ENCODE measurements at places on chromosomes 13 and 19.
A peak's percentile ranks its signal among the peaks of the same experiment; 100 is the strongest.

- peak; percentile 33 for ATAC-seq
These were observed 1.1 kb downstream of the NAXD start for GRCh38 chr13:110616103-110617101.

GRCh38 chr13:47673009-47673850 is 327.8 kb downstream of the SUCLA2 start:
- no peak for ATAC-seq

GRCh38 chr19:51277112-51277511 is 26.2 kb downstream of the SIGLECL1 start:
- no peak for ATAC-seq

DNA sequence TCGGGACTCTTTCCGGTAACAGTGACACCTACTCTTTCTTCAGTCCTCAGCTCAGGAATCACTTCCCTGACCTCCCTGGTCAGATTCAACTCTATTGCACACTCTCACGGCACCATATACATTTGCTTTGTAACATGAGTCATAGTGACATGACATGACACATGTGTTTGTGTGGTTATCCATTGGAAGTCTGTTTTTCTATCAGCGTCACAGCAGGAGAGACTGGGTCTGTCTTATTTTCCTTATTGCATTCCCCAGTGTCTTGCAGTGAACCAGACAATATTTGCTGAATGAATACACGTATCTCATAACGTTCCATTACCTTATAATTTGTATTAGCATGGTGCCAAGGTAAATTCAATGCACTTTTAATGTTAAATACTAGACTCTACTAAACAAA is 102.0 kb downstream of the DCLK1 start:
- no peak for ATAC-seq

DNA sequence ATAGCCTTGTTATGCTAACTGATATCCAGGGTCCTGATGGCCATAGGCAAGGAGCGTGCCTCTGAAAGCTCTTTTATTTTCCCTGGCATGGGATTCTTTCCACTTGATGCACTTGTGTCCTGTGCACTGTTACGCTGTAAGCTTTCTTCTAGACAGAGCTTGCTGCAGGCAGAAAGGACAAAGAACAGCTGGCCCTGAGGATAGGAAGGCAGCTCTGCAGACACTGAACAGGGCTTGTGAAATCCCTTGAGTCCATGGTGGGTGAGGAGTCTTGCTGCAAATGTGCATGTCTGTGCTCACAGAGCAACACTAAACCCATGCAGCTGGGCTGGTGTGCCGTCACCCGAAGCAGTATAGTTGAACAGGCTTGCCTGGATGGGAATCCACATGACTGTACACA is 126.6 kb downstream of the AKAP11 start:
- no peak for ATAC-seq

DNA sequence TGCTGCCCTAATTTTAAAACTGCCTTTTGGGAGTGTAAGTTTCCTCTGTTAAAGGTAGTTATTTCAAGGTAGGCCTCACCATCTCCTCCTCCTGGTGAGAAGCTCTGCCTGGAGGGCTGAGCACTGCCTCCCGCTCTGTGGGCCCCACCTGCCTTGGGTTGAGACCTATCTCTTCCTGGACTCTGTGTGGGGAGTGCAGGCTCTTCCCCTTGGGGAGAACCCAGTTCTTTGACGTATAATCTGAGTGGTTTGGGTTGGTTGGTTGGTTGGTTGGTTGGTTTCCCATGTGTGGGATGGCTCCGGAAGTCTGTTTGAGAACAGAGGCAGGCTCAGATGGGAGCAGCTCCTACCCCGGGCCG is 39.1 kb downstream of the ACTN4 start:
- ATAC-seq, result no peak

DNA sequence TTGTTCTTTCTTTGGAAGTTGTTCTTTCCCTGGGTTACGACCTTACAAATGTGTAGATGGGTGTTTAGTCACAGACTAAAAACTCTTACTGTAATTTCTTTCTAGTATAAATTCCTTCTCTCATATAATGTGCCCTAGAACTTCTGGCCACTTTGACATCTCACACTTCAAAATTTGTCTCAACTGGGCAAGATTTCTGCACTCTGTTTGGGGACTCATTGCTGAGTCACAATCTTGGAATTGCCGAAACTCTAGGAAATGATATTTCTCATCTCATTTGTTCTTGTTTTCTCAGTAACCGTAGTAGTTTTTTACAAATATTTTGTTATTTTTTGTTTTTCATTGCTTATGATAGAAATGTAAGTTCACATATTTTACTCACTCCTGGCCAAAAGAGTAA is 2523.2 kb upstream of the PCDH20 start:
- ATAC-seq, result no peak

DNA sequence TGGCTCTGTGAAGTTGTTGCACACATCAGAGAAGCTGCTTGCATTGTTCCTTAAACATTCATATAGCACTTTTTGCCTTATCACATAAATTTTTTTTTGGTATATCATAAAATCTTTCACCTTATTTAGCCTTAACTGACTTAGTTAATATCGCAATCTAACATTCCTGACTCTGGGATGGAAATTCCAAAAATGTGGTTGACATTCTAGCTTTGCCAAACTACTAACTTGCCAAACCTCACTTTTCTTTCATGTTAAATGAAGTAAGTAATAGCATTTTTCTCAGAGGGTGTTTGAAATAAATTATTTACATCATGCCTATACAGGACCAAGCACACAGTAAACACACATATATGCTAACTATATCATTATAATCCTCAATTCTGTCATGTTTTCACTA is 736.9 kb upstream of the PCDH9 start:
- no peak for ATAC-seq

DNA sequence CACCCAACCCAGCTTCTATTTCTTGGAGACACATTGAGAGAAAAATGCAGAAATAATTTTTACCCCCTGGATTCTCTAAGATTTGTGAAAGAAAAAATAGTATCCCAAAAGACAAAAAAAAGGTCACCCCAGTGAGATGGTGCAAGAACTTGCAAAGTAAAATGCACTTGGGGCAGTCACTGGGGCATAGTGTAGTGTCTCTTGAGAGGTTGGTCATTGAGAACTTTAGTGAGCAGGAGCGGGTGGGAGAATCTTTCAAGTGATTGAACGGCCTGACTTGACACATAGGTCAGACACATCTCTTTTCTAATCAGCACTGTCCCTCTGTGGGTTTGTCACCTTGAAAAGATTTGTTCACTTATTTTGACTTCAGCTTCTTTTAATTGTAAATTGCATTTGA is 2.4 kb downstream of the ZNF85 start:
- no peak for ATAC-seq

DNA sequence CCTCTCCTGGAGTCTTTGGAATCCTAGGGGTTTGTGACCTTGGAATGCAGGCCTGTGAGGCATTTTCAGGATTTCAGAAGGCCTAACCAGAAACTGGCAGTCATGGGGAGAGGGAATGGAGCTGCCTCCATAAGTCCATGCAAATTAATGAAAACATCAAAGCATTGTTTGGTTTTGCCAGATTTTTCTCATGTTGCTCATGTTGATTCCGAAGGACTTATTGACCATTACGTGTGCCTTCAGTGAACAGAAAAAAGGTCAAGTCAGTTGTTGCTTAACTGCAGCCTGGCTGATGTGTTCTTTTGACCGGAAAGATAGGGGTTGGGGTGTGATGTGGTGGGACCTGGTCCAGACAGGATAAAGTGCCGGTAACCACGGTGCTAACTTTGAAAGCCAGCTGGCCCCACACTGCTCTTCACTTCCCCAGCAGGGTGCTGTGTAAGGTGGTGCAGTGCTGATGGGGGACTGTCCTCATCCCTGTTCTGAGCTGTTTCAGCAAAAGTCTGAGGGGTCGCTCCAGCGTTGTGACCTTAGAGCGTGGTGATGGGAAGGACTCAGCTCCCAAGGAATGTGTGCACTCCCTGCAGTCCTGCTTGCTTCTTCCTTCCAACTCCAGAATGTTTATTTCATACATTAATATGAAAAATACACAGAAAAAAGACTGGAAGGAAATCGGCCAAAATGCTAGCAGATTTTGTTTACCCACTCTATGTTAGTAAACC is 3.5 kb downstream of the RNF113B start:
- no peak for ATAC-seq

DNA sequence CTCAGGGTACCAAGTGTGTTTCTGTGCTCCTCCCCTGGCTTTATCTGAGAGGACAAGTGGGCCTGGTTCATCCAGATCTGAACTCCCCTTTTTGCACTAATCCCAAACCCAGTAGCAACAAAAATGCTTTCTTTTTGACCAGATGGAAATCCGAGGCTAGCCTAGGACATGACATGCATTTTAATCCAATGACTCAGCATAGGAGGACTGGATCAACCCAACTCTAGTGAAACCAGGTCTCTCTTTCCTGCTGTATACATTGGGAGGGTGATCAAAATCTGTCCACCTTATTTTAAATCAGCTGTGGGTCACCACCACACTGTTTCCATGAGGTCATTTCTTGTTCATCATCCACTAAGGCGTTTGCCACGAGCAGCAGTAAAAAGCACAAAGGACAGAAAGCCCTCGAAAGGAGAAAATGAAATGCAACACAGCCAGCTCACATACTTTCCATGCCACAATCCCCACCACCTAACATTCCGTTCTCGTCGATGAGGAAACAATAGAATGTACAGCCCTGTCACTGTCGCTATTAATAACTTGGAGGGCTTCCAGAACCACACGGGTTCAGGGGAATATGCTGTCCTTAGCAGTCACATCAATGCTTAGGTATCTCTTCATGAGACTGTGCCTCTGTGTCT is 543.0 kb downstream of the IRS2 start:
- no peak for ATAC-seq

GRCh38 chr19:44777715-44778347 is at the start of gene CBLC:
Gene CBLC (plus strand): TSS chr19:44777890. CDS start chr19:44777932, 42 bp downstream.
- ATAC-seq, result no peak

DNA sequence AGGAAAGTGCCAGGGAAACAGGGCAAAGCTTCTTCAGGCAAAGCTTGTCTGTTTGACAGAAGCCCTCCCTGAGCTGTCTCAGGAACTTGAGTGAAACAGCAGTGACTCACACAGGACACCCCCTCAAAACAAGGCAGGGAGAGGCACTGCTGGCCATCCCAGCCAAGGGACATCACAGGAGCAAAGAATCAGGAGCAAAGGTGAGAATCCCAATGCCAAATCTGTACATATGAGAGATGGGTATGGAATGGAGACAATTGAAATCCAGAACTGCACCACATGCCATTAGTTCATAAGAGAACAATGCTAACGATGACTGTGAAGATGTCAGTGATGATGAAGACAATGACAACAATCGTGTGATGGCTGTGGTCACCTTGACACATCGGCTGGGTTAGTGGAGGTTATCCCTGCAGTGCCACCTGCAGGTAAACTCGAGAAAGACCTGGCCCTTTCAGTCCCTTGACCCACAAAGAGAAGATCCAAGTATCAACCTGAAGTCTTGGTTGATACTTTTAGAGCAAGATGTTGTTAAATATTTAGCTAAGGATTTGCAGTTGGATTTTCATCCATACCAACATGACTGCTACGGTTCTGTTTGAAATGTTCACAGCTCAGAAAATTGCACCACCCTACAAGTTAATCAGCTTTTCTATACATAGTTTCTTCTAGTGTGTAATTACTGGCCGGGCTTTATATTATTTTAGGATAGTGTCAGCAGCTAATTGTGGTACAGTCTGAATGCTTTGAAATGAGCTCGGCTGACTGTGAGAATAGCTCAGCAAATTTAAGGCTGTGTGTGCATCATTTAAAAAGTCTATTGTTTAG is 42.0 kb upstream of the IPO5 start:
- ATAC-seq, result no peak

DNA sequence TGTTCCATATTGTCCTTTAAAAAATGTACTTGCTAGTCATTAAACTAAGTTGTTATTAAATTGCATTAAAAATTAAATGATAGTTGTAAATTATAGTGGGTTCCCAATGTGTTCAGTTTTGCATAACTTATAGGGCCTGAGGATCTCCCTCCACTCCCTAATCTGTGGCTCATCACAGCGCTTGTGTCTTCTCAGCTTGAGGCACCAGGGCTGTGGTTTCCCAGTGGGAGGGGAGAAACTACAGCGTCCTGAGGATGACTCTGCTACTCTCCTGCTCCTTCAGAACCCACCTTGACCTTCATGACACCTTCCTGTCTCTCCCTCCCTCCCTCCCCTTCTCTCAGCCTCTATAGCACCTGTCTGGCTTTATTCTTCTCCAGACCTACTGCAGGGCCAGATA is 1.4 kb downstream of the SGCG start:
- no peak for ATAC-seq

GRCh38 chr19:17052439-17052838 is 22.8 kb downstream of the HAUS8 start:
- ATAC-seq, result no peak

- peak; percentile 69 for ATAC-seq
These were observed 90.9 kb downstream of the SIPA1L3 start for GRCh38 chr19:37997911-37998344.

- no peak for ATAC-seq
These were observed 62.7 kb downstream of the SIPA1L3 start for GRCh38 chr19:37969695-37970094.

- peak; percentile 64 for ATAC-seq
These were observed 4.2 kb downstream of the LIPE start for GRCh38 chr19:42422901-42423461.

All from activated CD4-positive, CD25-positive, alpha-beta regulatory T cell treated with anti-CD3 and anti-CD28 coated beads, Interleukin-2, amount 50 U/mL, for 24 hours (primary cell).